IPS DF 19.7 (cell line): ENCODE measurements at places on chromosomes 1 and 21.

DNA sequence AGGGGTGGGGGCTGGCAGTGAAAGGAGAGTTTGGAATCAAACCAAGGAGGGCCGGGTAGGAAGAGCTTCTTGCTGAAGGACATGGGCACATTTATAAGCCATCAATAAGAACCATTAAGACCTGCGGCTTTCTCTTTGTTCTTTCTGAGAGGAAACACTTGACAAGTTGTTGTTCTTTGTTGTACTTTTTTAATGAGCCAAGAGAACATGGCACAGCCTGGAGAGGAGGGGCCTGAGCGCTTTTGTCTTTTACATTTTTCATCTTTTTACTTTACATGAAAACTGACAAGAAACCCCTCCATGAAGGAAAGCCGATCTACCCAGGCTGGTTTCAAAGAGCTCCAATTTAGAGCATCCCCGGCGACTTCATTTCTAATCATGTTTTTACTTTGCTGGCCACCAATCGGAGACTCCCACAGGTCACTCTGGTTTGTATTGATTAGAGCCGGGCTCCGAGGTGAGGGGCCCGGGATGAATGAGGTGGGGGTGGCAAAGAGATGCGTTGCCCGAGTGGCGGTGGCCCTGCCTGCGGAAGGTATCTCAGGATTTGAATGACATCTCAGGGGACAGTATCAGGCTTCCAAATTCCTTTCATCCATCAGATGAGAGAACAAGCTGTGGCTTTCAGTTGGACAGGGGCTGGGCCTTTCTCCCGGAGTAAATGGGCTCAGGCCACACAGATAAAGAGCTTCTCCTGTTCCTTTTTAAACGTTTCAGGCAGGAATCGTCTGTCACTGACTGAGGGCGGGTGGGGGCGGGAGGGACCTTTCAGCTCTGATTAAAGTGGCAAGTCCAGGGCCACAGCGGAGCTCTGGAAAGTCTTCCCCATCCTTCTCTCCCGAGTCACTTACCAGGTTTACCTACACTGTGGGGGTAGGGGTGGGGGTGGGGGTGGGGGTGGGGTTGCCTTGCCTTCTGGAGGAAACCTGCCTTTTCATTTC, 138.8 kb upstream of the ARHGEF16 start:
- no peak for DNase-seq

GRCh38 chr1:78143152-78143551, 97.4 kb downstream of the GIPC2 start:
- DNase-seq: no peak

DNA sequence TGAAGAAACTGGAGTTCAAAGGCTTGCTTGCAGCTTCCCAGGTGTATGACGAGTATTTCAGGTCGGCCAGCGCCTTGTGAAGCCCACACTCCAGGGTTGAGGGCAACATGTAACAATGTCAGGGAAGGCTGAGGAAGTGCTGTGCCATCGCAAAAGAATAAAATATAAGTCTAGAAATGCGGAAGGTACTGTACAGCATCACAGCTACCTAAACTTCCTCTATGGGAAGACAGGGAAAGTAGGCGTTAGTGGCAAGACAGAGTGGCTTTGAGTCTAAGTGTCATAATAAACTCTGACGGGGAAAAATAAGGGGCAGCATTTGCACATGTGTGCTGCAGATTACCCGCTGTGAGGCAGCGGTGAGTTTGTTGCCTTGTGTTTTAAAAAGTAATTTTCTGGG, 28.9 kb downstream of the DOP1B start:
- no peak for DNase-seq

- no peak for DNase-seq
Observed at GRCh38 chr1:56168176-56168575, 411.2 kb downstream of the PLPP3 start.

DNA sequence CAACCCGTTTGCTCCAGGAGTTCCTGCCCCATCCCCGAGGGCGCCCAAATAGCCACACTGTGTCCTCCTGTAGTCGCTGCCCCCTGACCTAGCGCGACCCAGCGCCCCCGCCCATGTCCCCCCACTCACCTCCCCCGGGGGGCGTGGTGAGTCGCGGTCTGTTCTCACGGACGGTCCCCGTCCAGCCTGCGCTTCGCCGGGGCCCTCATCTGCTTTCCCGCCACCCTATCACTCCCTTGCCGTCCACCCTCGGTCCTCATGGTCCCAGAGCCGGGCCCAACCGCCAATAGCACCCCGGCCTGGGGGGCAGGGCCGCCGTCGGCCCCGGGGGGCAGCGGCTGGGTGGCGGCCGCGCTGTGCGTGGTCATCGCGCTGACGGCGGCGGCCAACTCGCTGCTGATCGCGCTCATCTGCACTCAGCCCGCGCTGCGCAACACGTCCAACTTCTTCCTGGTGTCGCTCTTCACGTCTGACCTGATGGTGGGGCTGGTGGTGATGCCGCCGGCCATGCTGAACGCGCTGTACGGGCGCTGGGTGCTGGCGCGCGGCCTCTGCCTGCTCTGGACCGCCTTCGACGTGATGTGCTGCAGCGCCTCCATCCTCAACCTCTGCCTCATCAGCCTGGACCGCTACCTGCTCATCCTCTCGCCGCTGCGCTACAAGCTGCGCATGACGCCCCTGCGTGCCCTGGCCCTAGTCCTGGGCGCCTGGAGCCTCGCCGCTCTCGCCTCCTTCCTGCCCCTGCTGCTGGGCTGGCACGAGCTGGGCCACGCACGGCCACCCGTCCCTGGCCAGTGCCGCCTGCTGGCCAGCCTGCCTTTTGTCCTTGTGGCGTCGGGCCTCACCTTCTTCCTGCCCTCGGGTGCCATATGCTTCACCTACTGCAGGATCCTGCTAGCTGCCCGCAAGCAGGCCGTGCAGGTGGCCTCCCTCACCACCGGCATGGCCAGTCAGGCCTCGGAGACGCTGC, 1.1 kb downstream of the HTR6 start:
- DNase-seq: no peak

DNA sequence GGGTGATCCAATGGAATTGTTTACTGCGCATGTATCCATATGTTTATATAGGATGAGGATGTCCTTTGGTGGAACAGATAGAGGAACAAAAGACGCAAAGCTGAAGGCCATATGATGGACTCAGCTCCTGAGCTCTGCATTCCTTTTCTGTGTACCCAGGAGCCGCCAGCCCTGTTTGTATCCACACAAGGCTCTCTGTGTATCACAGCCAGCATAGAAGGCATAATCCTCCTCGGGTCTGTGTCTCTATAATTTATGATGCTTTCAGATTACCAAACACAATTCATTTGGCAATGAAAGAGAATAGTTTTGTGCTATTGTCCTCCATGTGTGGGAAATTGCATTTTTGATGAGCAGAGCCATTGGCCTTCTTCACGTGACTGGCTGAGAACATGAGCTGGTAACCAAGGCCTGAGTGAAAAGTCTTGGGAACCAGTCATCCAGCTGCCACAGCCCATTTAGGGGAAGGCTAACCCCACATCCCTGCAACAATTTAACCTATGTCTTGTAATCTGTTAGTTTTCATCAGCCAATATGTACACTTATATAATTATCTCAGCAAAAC, 119.2 kb downstream of the PBX1 start:
- DNase-seq: no peak

DNA sequence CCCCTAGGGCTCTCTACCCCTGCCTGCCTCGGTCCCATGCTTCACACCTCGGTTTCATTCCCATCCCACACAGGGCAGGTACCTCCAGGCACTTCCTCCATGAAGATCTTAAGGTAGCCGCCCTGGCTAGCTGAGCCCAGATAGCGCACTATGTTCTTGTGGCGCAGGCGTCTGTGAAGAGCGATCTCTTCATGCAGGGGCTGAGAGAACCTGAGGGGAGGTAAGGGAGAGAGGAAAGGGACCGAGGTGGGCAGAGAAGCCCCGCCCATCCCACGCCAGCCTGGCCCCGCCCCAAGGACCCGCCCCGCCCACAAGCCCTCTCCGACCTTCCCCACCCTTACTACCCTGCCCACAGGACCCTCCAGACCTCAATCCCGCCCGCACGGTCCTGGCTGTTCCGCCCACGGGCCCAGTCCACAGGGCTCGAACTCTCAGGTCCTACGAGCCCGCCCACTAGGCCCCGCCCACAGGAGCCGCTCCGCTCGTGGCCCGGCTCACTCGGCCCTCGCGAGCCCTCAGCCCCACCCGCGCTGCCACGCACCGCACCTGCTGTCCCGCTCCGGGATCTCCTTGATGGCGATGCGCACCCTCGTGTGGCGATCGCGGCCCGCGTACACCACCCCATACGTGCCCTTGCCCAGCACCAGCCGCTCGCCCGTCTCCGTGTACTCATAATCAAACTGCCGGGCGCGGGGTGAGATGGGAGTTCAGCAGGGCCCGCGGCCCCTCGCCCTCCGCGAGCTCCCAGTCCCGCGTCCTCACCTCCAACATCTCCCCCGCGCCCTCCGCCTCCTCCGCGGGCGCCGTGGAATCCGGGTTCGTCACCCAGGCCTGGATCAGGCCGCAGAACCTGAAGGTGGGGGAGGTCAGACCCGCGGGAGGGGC, 6.4 kb downstream of the MAP3K6 start:
- DNase-seq: no peak

DNA sequence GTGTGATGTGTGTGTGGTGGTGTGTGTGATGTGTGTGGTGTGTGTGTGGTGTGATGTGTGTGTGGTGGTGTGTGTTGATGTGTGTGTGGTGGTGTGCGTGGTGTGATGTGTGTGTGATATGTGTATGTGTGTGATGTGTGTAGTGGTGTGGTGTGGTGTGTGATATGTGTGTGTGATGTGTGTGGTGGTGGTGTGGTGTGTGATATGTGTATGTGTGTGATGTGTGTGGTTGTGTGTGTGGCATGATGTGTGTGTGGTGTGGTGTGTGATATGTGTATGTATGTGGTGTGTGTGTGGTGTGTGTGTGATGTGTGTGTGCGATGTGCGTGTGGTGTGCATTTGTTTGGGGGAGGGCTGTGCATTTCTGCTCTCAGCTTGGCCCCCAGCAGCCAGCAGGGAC, 7.1 kb upstream of the PCBP3 start:
- no peak for DNase-seq

DNA sequence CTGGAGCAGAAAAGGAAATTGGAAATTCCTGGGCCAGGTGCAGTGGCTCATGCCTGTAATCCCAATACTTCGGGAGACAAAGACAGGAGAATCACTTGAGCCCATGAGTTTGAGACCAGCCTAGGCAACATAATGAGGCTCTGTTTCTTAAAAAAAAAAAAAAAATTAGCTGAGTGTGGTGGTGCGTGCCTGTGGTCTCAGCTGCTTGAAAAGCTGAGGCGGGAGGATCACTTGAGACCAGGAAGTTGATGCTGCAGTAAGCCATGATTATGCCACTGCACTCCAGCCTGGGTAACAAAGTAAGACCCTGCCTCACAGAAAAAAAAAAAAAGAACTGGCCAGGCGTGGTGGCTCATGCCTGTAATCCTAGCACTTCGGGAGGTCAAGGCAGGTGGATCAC, 56.7 kb downstream of the SRSF11 start:
- DNase-seq: no peak

GRCh38 chr1:10755970-10756521, 40.4 kb downstream of the CASZ1 start:
- no peak for DNase-seq

- no peak for DNase-seq
Observed at GRCh38 chr21:31366825-31367224, 22.8 kb upstream of the TIAM1 start.

- DNase-seq: no peak
Observed at GRCh38 chr21:37074546-37074945, 1.5 kb downstream of the TTC3 start.

- DNase-seq: no peak
Observed at GRCh38 chr1:111217183-111217910, 10.2 kb upstream of the CHI3L2 start.

GRCh38 chr1:160168016-160168415, 16.6 kb downstream of the ATP1A4 start:
- DNase-seq: no peak

DNA sequence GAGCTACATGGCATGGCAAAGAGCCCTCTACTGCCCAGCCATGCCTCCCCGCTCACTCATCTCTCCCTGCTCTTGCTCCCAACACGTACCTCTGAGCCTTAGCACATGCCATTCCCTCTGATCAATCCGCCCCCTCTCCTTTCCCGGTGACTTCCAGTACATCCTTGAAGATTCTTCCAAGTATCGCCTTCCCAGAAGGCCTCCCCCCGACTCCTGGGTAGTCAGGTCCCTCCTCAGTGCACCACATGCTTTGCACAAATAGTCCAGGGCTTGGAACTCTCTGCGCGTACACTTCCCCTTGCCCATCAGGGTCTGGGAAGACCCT, 77.0 kb upstream of the IFFO2 start:
- DNase-seq: no peak

DNA sequence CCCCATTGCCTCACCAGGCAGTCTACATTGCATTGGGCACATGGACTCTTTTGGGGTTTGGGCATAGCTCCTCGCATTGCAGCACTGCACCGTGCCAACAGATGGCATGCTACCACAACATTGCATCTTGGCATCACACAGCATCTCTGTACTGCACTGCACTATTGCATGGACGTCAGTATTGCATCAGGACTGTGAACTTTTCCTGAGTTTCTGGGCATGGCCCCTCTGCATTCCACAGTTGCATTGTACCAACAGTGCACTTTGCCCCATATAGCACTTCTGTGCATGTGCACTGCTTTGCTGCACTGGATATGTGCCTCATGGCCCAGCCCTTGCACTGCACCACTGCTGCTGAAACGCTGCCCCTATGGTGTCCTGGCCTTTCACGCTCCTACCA, 9.6 kb downstream of the PTPRU start:
- DNase-seq: no peak

GRCh38 chr21:14383596-14384180, 742 bp upstream of the HSPA13 start:
- DNase-seq: no peak

GRCh38 chr1:40422630-40423263, 27.5 kb upstream of the ZFP69B start:
- DNase-seq: no peak

DNA sequence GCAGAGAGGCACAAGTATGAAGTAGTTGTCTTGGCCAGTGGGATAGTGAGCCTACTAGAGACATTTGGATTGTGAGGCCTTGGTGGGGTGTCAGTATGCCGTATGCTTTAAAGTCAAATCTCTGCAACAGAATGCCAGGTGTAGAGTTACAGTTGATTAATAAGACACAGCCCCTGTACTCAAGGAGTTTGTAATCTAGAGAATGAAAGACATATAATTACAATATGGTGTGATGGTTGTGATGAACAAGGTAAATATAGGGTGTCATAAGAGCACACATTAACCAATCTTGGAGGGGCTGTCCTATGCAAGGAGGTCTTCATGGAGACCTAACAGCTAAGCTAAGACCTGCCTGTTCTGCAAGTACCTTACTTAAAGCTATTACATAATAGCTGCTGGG, 113.1 kb downstream of the ATF6 start:
- DNase-seq: no peak

DNA sequence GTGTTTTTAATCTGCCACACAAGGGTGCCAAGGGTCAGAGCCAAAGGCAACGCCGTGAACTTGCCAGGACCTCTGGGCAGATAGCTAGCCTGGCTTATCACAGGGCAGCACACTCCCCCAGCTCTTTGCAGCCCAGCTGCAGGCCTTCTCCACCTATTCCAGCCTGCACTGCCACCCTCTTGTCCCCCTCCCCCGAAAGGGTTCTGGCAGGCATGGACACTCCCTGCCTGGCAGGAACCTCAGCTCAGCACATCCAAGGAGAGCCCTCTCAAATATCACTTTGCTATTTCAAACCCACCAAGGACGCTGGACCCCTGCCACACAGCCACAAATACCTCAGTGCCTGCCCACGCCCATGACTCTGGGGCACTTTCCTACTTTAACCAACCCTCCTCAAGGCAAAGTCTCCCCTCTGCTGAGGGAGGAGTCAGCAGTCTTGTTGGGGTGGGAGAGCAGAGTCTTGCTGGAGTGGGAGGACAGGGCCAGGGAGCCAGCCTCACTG, 9.1 kb downstream of the SSBP3 start:
- DNase-seq: no peak
